ENCODE measurements at places on chromosomes 3 and 15.

DNA sequence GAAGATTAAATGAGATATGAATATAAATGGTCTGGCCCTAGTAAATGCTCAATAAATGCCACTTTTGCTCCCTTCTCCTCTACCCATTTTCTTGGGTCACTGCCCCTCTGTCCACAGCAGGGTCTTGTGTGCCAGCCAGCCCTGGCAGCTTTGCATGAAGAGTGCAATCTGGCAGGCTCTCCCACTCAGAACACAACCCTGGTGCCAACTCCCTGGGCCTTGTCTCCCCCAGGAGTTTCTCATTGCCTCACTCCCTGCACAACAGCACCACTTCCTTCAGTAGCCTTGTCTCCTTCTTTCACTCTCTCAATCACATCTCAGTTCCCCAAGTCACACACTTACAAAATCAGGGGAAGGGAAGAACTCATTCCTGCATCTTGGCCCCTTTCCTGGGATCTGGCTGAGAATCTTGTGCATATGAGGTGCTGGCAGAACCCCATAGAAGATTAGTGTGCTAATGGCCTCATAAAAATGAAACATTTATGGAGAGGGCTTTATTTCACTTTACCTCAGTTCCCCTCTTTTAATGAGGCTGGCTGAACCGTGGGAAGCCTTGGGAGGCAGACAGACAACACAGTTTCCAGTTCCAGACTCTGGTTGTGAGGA lies 445.9 kb upstream of the PROK2 start:
- no peak for DNase-seq

- DNase-seq: no peak
Observed at GRCh38 chr15:65286069-65286703, 497 bp downstream of the PARP16 start.

GRCh38 chr3:104952146-104952972 lies 414.4 kb upstream of the ALCAM start:
- no peak for DNase-seq

- DNase-seq: no peak
Observed at GRCh38 chr15:71596672-71597071, 213.7 kb upstream of the NR2E3 start.

GRCh38 chr3:43770426-43771103 lies 79.8 kb downstream of the ABHD5 start:
- peak; percentile 96 for DNase-seq

GRCh38 chr3:78613421-78613879 lies 1154.3 kb downstream of the ROBO1 start:
- no peak for DNase-seq

GRCh38 chr15:77942611-77943211 lies 134.8 kb downstream of the TBC1D2B start:
- no peak for DNase-seq

DNA sequence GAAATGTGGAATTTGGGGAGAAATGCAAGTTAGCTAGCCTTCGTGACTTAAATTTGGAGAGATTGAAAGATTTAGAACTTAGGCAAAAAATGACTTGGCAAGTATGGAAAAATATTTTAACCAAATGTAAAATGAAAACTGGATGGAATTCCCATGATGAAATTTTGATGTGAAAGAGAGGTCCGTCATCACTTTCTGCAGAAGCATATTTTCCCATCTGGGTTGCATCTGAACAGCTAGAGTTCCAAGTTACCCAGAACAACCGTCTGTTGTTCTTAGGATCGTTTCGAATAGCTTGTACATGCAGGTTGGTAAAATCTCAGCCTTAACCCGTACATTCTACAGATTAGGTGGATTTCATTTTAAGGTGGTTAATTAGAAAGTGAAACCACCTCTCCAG lies 136.3 kb downstream of the GHSR start:
- no peak for DNase-seq

GRCh38 chr3:23372285-23372684 lies 169.2 kb downstream of the UBE2E2 start:
- no peak for DNase-seq

DNA sequence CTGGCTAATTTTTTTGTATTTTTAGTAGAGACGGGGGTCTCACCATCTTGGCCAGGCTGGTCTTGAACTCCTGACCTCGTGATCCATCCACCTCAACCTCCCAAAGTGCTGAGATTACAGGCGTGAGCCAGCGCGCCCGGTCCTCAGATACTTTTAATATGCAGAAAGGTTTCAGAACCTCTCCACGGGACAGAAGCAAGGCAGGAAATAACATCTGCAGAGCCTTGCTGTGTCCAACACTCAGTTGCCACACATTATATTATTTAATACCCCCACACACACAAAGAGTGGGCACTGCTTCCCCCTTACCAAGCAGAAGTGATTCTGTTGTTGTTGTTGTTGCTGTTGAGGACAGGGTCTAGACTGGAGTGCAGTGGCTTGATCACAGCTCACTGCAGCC lies 28.0 kb downstream of the OSBPL10 start:
- no peak for DNase-seq

DNA sequence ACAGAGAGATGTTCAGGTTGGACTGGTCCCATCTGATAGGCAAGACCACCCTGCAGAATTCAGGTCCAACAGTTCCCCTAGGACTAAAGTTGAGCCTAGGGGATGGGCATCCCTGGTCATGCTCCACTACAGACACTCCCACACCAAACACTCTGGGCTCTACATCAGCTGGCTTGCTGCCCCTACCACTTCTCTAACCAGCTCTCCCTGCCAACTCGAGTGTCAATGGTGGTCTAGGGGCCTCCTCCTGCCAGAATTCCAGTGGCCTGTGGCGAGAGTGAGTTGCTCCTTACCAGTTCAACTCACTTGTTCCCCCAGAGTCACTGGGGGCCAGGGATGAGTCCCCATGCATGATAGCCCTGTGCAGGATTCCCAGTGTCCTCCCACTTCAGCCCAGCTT lies 316.2 kb upstream of the PPP2R3A start:
- DNase-seq: no peak

GRCh38 chr15:52085299-52085698 lies 27.3 kb downstream of the BCL2L10 start:
- DNase-seq: no peak
